Natural killer cell treated with Interleukin-12 subunit alpha and Interleukin-12 subunit beta and Interleukin-15 and Interleukin-18, amount 100 ng/mL, for 72 hours (primary cell): ENCODE measurements at places on chromosomes 1 and 21. TPM values are rescaled to one million over a fixed set of nuclear protein-coding genes. Genes with fewer than 3 reads are reported as not detected.

The PM20D1 gene
- not detected for total RNA-seq

The TAS1R3 gene
- total RNA-seq = 0.81 TPM

The ITPKB gene
- total RNA-seq = 35.2 TPM

The C1orf226 gene
- total RNA-seq = not detected

The RHOU gene
- 3.7 TPM for total RNA-seq

The IGSF9 gene
- not detected for total RNA-seq

The KDF1 gene
- not detected for total RNA-seq

The GABPB2 gene
- total RNA-seq = 22.2 TPM

The STIL gene
- total RNA-seq = 42.7 TPM

The SLC45A3 gene
- 5.1 TPM for total RNA-seq

The C1orf141 gene
- not detected for total RNA-seq

The FCRL2 gene
- total RNA-seq = not detected

The TSPAN2 gene
- total RNA-seq = 2.9 TPM

The XCL2 gene
- 2.7 TPM for total RNA-seq

DNA sequence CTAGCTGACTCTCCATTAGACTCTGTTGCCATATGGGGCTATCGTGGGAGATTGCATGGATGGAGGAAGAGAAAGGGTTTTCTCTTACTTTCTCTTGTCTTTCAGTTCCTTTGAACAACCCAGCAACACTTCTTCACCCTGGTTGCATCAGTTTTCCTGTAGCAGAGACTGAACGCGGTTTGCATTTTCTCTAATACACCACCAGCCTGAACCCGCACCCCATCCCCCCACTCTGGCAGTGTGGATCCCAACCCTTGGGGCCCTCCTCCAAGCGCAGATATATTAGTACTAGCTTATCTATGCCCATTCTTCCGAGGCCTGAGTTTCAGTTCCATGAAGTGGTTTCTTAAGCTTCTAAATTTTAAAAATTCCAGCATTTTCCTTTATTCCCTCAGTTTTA, 12.6 kb downstream of the DR1 start:
- H3K27me3 ChIP-seq = no peaks in the 10 kb centered on the region
- H3K4me3 ChIP-seq = peak overlapping the region; percentile 5
- peaks cover 27% of the 10 kb centered on the region for H3K36me3 ChIP-seq
- no peak overlapping the region for H3K27ac ChIP-seq
- peaks cover 39% of the 10 kb centered on the region for H3K4me1 ChIP-seq
- DNase-seq = no peak

DNA sequence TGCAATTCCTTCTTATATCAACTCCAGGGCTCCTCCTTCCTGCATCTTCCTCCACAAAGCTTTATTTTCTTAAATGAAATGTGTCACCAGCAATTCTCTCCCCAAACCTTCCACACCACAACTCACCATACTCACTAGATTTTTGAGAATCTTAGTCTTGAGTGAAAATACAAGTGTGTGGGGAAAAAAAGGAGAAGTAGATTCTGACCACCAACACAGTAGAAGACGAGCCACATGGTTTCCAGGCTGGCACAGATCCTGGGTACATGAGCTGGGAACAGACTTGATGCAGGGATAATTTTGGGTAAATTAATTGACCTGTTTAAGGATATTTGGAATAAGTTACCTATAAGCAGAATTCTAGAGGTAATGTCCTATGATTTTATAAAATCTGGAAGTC, 72.8 kb upstream of the KCNJ15 start:
- no peak for DNase-seq
- no peak overlapping the region for H3K27ac ChIP-seq
- H3K27me3 ChIP-seq = peaks cover 26% of the 10 kb centered on the region
- no peak overlapping the region for H3K4me3 ChIP-seq

DNA sequence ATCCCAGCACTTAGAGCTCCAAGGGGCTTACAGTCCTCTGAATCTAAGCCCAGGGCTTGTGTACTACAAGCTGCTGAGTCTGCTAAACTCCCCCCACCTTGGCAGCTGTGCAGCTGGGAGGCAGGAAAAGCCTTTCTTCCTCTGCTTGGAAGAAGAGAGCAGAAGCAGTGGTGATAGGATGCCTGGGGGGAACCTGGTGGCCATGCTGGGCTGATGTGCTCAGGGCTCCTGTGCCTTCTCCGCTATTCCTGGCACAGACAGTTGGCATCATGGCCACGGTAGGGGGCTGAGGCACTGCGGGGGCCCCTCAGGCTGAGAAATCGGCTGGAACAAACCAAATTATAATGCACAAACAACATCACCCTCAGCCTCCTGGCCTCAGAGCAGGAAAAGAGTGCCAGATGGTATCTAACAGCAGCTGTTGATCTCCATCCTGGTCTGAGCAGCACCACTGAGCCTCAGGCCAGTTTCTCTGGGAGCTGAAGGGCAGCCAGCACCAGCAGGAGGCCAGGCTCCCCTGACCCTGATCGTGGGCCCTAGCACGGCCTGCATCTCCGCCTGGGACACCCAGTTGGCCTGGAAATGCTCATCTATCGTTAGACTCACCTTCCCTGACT, 35.8 kb downstream of the ECE1 start:
- H3K27me3 ChIP-seq = no peaks in the 10 kb centered on the region
- no peaks in the 10 kb centered on the region for H3K36me3 ChIP-seq
- no peak overlapping the region for H3K4me3 ChIP-seq
- no peak overlapping the region for H3K27ac ChIP-seq
- no peak for DNase-seq

GRCh38 chr1:67750691-67751054, 65.7 kb downstream of the GADD45A start:
- no peaks in the 10 kb centered on the region for H3K36me3 ChIP-seq
- DNase-seq = no peak
- H3K4me3 ChIP-seq = no peak overlapping the region
- H3K27ac ChIP-seq = no peak overlapping the region
- peaks cover 14% of the 10 kb centered on the region for H3K27me3 ChIP-seq

DNA sequence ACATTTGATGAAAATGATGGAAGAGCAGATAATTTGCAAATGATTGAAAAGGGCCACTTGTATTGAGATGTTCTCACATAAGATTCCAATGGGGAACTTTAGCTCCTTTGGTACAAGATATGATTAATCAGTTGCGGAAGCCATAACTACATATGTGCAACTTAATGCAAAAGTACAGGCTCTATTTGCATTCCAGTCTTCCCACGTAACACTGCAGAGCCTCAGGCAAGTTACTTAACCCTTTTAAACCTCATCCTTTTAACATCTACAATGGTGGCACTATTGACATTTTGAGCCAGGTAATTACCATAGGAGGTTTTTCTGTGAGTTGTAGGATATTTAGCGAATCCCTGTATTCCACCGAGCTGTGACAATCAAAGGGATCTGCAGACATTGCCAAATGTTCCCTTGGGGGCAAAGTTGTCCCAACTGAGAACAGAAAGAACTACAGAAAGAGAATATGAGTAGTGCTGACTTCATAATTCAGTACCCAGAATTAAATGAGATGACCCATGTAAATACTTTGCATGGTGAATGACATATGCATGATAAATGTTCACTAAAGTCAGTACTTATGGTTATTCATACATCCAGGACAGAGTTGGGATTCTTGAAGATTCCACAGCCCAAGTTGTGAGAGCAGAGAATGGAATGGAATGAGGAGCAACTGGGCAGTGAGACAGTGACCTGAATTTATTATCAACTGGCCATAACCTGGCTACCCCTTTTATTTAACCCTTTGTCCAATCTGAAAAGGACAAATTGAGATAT, 62.6 kb downstream of the SPAG17 start:
- peaks cover 7% of the 10 kb centered on the region for H3K27me3 ChIP-seq
- no peaks in the 10 kb centered on the region for H3K36me3 ChIP-seq
- no peak overlapping the region for H3K27ac ChIP-seq
- no peak overlapping the region for H3K4me3 ChIP-seq

GRCh38 chr1:8891401-8891800, 12.9 kb upstream of the ENO1 start:
- H3K4me3 ChIP-seq = no peak overlapping the region
- no peaks in the 10 kb centered on the region for H3K27me3 ChIP-seq
- no peaks in the 10 kb centered on the region for H3K4me1 ChIP-seq
- H3K27ac ChIP-seq = no peak overlapping the region

DNA sequence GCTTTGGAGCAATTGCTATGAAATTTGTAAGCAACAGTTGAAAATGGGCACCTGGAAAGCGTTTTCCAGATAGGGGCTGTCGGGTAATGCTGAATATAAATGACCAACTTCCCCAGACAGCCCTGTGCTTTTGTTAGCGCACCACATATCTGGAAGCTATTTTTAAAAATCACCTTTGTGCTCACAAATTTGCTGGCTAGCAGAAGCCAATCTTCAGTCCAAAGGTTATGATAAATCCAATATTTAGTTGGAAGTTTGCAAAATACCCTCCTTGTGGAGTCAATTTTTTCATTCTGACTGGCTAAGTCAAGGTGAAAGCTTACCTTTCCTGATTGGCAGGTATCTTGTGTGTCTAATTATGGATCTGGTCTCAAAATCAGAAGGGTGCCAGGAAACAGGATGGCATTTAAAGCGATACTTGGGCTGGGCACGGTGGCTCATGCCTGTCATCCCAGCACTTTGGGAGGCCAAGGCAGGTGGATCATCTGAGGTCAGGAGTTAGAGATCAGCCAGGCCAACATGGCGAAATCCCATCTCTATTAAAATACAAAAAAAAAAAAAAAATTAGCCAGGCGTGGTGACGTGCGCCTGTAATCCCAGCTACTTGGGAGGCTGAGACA, 124.1 kb upstream of the AJAP1 start:
- no peaks in the 10 kb centered on the region for H3K36me3 ChIP-seq
- H3K4me1 ChIP-seq = no peaks in the 10 kb centered on the region
- H3K4me3 ChIP-seq = no peak overlapping the region
- no peaks in the 10 kb centered on the region for H3K27me3 ChIP-seq

DNA sequence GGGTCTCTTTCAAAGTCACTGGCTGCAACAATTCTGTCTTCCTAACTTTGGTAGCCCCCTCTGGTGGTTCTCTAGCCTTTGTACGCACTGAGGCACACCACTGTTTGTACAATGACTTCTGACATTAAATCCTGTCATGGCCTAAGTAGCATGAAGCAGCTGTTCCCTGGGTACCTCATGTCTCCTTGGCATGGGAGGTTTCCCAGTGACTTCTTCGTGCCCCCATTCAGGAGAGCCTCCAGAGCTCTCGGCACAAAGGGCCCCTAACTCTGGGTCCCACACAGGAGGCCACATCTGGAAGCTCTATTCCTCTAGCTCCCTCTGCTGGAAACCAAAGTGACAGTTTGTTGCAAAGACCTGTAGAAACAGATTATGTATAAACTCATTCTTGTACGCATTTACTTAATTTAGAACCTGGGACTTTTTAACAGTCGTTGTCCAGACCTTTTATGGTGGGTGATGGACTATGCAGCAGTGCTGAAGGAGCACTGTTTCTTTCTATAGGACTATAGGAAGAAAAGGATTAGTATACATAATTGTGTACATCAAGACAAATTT, 13.4 kb downstream of the SWT1 start:
- no peak overlapping the region for H3K27ac ChIP-seq
- no peaks in the 10 kb centered on the region for H3K36me3 ChIP-seq
- no peak overlapping the region for H3K4me3 ChIP-seq

DNA sequence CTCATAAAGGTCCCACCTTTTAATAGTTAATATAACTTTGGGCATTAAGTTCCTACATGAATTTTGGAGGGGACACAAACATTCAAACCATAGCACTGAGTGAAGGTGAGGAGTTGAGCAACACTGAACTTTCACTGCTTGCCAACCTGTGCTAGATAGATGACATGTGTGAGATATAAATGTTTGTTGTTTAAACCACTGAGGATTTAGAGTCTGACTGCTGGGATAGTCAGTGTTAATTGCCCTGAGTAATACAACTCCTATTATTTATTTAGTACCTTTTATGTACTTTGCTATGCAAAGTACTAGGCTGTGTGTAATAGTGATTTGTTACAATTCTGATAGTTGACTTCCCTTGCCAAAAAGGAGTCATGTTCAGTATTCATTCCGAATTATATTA, 32.4 kb upstream of the SLC16A1 start:
- no peak for DNase-seq
- no peak overlapping the region for H3K4me3 ChIP-seq
- no peaks in the 10 kb centered on the region for H3K36me3 ChIP-seq

- no peaks in the 10 kb centered on the region for H3K4me1 ChIP-seq
- no peak for DNase-seq
- H3K36me3 ChIP-seq = no peaks in the 10 kb centered on the region
Observed at GRCh38 chr1:184724843-184725242, 29.8 kb downstream of the EDEM3 start.

- H3K4me3 ChIP-seq = no peak overlapping the region
- no peaks in the 10 kb centered on the region for H3K36me3 ChIP-seq
- peaks cover 6% of the 10 kb centered on the region for H3K27me3 ChIP-seq
Observed at GRCh38 chr21:31611445-31611844, 48.0 kb upstream of the SOD1 start.

DNA sequence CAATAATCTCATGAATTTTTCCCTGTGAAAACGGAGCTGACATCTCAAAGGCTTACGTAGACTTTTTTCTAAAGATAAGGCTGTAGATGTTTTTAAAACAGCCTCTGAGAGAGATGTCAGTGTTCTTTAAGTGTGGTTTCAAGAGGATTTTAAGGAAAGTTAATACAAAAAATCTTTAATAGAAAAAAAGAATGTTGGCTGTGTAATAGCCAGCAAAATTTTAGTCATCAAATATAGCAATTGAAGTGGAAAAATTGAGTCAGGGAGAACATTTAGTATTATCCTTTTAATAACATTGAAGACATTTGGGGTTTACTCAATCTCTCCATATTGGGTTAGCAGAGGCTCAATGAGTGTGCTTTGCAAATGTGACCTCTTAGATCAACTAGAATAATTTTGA, 38.6 kb upstream of the CHRM3 start:
- no peak overlapping the region for H3K4me3 ChIP-seq
- H3K27me3 ChIP-seq = no peaks in the 10 kb centered on the region
- H3K4me1 ChIP-seq = no peaks in the 10 kb centered on the region
- DNase-seq = no peak
- H3K27ac ChIP-seq = no peak overlapping the region
- no peaks in the 10 kb centered on the region for H3K36me3 ChIP-seq

GRCh38 chr1:212484701-212485570, 52.2 kb downstream of the NENF start:
- H3K36me3 ChIP-seq = no peaks in the 10 kb centered on the region
- peaks cover 26% of the 10 kb centered on the region for H3K4me1 ChIP-seq
- H3K27ac ChIP-seq = no peak overlapping the region
- no peak overlapping the region for H3K4me3 ChIP-seq
- DNase-seq = peak; percentile 26

DNA sequence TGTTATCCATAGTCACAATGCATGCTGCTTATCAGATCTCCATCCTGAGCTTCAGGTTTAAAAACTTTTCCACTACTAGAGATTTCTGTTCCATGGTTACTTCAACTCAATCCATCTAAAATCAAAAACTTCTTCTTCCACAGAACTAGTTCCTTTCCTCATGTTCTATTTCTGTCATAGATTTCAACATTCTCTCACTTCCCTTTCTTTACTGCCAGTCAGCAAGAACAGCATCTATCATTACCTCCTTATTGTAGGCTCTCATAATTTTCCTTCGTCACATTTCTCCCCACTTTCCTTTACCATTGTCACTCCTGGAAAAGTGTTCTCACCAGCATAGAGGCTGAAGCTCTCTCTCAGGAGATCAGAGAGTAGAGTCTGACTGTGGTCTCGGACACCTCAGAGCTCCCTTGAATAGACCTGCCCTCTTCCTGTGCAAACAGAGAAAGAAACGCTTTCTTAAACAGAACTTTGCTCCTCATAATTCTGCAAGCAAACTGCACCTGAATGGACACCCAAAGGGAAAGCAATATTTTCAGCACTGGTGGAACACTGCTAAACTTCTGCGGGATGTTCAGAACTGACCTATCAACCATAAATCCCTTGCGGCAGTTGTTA, 48.7 kb upstream of the KIRREL1 start:
- DNase-seq = no peak
- no peak overlapping the region for H3K4me3 ChIP-seq
- no peaks in the 10 kb centered on the region for H3K36me3 ChIP-seq
- peaks cover 7% of the 10 kb centered on the region for H3K27me3 ChIP-seq

- H3K27me3 ChIP-seq = peaks cover under 1% of the 10 kb centered on the region
- H3K4me3 ChIP-seq = no peak overlapping the region
- peaks cover 34% of the 10 kb centered on the region for H3K4me1 ChIP-seq
- no peaks in the 10 kb centered on the region for H3K36me3 ChIP-seq
- no peak overlapping the region for H3K27ac ChIP-seq
Observed at GRCh38 chr1:161497961-161498360, 7.3 kb upstream of the FCGR2A start.
